ENCODE measurements at places on chromosomes 5 and 9. TPM values are rescaled to one million over a fixed set of nuclear protein-coding genes. Genes with fewer than 3 reads are reported as not detected.

The CDHR2 gene
- total RNA-seq, result not detected

The CTNND2 gene
- total RNA-seq, result 1.4 TPM

DNA sequence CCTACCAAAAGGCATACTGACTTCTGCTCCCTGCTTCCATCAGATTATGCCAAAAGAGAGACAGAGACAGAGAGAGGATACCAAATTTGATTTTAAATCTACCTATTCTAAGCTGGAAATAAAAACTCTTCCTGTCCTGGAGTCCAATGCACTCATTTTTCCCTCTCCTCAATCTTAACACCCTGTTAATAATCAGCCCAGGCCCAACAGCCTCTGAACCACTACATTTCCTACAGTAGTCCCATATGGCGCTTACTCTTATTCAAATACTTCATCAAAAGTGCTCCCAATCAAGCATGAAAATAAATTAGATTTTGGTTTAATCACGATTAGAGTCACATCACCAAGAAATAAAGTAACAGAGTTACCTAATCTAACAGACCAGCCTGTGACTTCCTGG, 152.3 kb downstream of the TSSK1B start:
- no peak for DNase-seq

DNA sequence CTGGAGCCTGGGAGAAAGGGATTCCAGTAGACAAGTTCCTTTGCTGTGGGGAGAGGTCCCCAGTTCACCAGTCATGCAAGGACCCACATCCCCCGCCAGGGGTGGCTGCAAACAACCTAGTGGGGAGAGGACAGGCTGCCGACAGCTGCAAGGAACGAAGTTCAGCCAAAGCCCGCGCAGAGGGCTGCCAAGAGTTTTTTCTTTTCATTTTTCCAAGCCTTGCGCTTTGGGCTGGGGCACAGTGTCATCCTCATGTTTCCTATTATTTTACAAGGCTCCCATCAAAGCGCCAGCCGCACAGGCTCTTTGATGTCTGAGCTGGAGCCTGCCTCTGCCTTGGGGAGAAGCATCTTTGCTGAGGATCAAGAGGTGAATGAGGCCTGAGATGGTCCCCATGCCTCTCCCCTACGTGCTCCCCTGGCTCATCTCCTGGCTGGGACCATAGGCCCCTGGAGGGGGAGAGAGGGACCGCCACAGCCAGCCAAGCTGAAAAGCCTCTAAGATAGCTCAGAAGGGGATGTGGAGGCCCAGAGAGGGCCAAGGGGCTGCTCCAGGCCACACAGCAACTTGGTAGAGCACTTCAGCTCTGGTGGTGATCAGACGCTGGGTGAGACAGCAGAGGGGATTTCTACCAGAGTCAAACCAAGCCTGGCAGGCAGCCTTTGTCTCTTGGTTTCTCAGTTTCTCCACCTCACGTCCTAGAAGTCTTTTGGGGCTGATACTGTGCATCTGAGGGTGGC, 50.4 kb upstream of the SYNPO start:
- DNase-seq, result peak; percentile 94

DNA sequence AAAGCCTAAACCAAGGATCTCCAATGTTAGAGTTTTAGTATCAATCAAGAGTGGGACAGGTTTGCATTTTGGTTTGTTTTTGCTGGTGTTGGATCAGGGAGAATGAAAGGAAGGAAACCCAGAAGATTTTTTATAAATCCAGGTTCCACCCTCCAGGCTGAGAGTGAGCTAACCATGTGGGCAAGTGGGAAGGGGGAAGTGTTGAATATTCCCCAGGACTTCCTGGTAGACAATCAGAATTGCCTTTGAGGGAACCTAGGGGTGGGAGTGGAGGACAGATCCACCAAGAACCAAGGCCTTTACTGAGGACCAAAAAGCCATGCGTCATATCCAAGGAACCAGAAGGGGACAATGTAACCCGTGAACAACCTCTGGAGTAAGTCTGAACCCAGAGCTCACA, 33.5 kb upstream of the PIK3R1 start:
- no peak for DNase-seq

Data from skin of body (tissue), 3 donors.